Activated CD4-positive, alpha-beta T cell treated with anti-CD3 and anti-CD28 coated beads, Interleukin-2, amount 10 ng/mL, durations not matched to agents 7 days and 5 days (primary cell): ENCODE measurements at places on chromosomes 5 and 9. TPM values are rescaled to one million over a fixed set of nuclear protein-coding genes. Genes with fewer than 3 reads are reported as not detected.

FAM221B gene
- not detected for total RNA-seq

ENG gene
- 17.2 TPM for total RNA-seq

ADAMTSL2 gene
- total RNA-seq, result not detected

PCDHB3 gene
- not detected for total RNA-seq

OLFML2A gene
- not detected for total RNA-seq

TAF11L5 gene
- not detected for total RNA-seq

- H3K36me3 ChIP-seq, result no peaks in the 10 kb centered on the region
- H3K4me3 ChIP-seq, result no peak overlapping the region
- DNase-seq, result no peak
- no peaks in the 10 kb centered on the region for H3K4me1 ChIP-seq
- H3K27ac ChIP-seq, result no peak overlapping the region
These were observed 110.3 kb upstream of the TARS1 start for GRCh38 chr5:33330426-33330825.

GRCh38 chr5:56616454-56617160 lies 198.7 kb upstream of the MAP3K1 start:
- peaks cover 55% of the 10 kb centered on the region for H3K4me1 ChIP-seq
- H3K36me3 ChIP-seq, result peaks cover 63% of the 10 kb centered on the region
- H3K4me3 ChIP-seq, result no peak overlapping the region
- no peak for DNase-seq

DNA sequence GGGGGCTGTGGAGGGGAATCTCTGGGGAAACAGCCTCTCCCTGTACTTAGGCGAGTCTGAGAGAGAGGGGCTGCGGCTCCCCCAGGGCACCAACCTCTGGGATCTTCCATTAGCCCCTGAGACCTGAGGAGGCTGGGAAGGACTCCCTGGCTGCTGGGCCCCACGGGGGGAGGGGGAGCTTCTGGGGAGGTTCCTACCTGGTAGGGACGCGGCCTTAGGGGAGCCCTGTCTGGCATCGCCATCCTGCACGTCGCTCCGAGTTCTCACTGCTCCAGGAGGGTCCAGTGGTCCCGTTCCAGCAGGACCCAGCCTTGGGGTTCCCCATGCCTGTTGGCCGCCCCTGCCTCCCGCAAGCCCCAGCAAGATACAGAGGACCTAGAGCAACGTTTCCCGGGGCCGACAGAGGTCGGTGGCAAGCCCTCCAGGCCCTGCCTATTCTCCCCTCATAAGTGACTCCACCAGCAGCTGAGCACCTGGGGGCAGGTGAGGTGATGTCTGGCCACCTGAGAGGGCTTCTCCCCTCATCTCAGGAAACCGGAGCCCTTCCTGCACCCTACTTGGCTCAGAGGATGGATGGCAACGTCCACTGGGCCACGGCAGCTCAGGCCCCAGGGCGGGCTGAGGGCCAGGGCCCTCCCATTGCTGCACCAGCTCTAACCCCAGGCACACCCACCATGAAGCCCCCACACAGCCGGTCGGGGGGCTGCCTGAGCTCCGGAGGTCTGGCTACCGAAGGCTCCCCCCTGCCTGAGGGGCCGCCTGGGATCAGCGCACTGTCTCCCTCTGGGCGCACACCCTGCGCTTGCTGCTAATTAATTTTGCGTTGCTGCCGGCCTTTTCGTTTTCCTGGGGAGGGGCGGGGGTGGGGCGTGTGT lies 22.5 kb downstream of the TPPP start:
- peaks cover 8% of the 10 kb centered on the region for H3K36me3 ChIP-seq
- H3K27ac ChIP-seq, result no peak overlapping the region
- peaks cover 6% of the 10 kb centered on the region for H3K4me1 ChIP-seq
- no peak for DNase-seq
- no peak overlapping the region for H3K4me3 ChIP-seq
- H3K27me3 ChIP-seq, result peaks cover 5% of the 10 kb centered on the region

DNA sequence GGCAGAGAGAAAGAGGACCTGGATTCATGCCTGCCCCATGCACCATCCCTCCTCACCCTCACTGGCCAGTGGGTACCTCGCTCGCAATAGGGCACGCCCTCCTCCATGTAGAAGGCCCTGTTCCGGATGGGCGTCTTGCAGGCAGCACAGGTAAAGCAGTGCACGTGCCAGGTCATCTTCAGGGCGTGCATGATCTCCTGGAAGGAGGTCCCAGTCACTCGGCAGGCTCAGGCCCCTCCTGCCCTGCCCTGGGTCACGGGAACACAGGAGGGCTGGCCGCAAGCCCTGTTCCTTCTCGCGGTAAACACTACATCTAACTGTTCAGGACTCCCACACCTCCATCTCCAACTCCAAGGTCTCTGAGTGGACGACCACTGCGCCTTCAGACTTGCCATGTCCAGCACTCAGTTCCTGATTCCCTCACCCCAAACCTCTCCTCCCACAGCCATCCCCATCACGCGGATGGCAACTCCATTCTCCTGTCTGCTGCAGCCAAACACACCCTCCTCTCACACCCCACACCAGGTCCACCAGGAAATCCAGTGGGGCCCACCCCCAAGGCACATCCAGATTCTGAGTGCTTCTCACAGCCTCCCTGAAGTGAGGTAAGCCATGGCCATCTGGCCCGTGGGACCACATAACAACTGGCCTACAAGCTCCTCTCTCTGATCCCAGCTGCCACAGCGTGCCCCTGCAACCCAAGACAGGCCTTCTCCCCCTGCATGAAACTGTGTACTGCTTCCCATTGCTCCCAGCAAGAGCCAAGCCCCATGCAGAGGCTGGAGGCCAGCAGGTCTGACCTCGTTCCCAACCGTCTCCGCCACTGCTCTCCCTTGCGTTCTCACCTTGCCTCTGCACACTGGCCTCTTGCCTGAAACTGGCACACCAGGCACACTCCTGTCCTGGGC lies 10.8 kb upstream of the DBN1 start:
- H3K27ac ChIP-seq, result no peak overlapping the region
- H3K27me3 ChIP-seq, result no peaks in the 10 kb centered on the region
- DNase-seq, result no peak
- peaks cover 2% of the 10 kb centered on the region for H3K36me3 ChIP-seq
- no peak overlapping the region for H3K4me3 ChIP-seq
- H3K4me1 ChIP-seq, result peaks cover 9% of the 10 kb centered on the region

DNA sequence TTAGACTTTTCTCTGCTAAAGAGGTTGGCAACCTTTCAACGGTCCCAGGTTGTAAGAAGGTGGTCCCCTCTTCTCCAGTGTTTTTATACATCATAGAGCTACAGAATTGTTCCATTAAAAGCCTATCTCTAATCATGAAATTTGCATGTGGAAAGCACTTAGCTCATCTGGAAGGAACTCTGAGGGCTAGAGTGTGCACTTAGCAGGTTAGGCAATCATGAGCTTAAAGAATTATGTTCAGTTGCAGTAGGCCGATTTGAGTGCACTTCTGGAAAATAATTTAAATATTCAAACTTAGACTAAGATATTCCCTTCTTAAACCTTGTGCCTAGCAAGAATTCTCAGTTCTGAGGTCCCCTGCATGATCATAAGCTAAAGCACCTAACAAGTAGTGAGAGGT lies 468.7 kb downstream of the SPATA31D1 start:
- no peak for DNase-seq
- H3K4me1 ChIP-seq, result no peaks in the 10 kb centered on the region
- no peak overlapping the region for H3K27ac ChIP-seq
- H3K36me3 ChIP-seq, result no peaks in the 10 kb centered on the region
- H3K27me3 ChIP-seq, result no peaks in the 10 kb centered on the region

- H3K27ac ChIP-seq, result no peak overlapping the region
- DNase-seq, result no peak
- H3K4me3 ChIP-seq, result no peak overlapping the region
- H3K4me1 ChIP-seq, result no peaks in the 10 kb centered on the region
- no peaks in the 10 kb centered on the region for H3K36me3 ChIP-seq
These were observed 169.2 kb upstream of the HMHB1 start for GRCh38 chr5:143642791-143643190.

DNA sequence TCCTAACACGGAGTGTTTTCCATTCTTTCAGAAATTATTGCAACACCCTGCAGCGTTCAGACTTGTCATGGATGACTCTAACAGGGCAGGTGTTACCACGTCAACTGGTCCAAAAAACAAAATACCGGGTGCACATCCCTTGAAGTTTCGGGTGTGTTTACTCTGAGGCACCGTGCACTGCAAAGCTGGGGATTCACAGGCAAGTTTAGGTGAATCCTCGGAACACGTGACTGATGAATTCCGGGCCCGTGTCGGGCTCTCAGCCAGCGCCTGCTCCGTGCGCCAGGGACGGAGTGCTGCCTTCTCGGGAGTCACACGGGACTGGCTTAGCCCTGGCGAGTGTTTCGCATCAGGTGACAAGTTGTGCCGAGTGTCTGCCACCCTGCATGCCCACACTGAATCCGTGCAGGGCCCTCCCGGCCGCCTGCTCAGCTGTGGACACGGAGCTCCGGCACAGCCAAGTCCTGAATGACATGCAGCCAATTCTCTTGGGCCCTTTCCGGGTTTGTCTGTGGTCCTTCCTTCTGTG lies 66.0 kb upstream of the IRX4 start:
- H3K36me3 ChIP-seq, result no peaks in the 10 kb centered on the region
- no peak overlapping the region for H3K27ac ChIP-seq
- DNase-seq, result no peak
- H3K27me3 ChIP-seq, result peaks cover 13% of the 10 kb centered on the region
- H3K4me3 ChIP-seq, result no peak overlapping the region

DNA sequence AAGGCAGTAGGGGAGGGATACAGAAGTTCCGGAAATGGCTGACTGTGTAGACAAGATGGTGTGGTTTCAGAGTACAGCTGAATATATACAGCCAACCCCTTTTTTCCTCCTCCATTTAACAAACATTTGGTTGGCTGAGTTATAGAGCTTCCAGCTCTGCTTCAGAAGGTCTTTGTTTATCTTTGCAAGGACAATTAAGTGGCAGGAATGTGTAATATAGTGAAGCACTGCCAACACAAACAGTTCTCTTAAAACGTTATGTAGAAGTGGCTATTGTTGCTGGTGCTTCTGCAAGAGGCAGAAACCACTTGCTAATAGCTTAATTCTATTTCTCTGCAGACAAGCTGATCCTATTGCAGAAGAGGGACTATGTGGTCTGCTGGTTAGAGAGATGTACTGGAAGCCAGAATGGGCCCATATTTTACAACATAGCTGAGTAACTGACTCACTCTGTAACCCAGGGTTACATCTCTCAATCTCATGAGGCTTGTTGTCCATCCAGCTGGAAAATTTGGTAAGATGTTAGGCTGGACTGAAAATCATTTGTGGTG lies 62.7 kb upstream of the OSMR start:
- DNase-seq, result no peak
- H3K27me3 ChIP-seq, result peaks cover 3% of the 10 kb centered on the region

DNA sequence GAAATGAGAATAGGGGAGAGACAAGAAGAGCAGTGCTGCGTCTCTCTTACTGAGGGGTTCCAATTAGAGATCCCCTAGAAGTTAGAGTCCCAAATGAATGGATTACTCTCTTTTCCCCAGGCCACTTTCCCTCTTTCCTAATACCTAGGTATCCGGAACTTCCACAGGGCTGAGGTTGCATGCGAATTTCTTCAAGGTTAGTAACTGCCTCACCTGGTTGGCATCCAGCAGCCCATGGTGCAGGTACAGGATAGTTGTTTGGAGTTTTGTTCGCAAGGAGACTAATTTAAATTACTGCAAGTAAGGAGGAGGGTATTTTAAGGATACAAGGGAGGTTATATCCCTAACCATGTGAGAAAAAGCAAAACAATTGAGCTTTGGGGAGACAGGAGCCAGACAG lies 52.4 kb upstream of the JAK2 start:
- H3K4me3 ChIP-seq, result no peak overlapping the region
- no peaks in the 10 kb centered on the region for H3K27me3 ChIP-seq
- H3K36me3 ChIP-seq, result peaks cover 15% of the 10 kb centered on the region
- H3K27ac ChIP-seq, result no peak overlapping the region
- peaks cover 52% of the 10 kb centered on the region for H3K4me1 ChIP-seq

- H3K27me3 ChIP-seq, result no peaks in the 10 kb centered on the region
- no peak within 1 kb of the TSS for H3K4me3 ChIP-seq
- H3K36me3 ChIP-seq, result peaks cover 19% of the 10 kb centered on the region
- H3K4me1 ChIP-seq, result peaks cover 19% of the 10 kb centered on the region
- no peak for DNase-seq
- peak within 1 kb of the TSS; percentile 3 for H3K27ac ChIP-seq
These were observed at the start of gene HK3 for GRCh38 chr5:176899296-176899891. HK3 (minus strand) TSS chr5:176899346; CDS start chr5:176896159, 3,187 bp downstream.

GRCh38 chr5:121090822-121091221 lies 626.7 kb downstream of the PRR16 start:
- H3K4me3 ChIP-seq, result no peak overlapping the region
- H3K27ac ChIP-seq, result no peak overlapping the region
- H3K4me1 ChIP-seq, result no peaks in the 10 kb centered on the region
- H3K27me3 ChIP-seq, result no peaks in the 10 kb centered on the region
- no peak for DNase-seq
- no peaks in the 10 kb centered on the region for H3K36me3 ChIP-seq

DNA sequence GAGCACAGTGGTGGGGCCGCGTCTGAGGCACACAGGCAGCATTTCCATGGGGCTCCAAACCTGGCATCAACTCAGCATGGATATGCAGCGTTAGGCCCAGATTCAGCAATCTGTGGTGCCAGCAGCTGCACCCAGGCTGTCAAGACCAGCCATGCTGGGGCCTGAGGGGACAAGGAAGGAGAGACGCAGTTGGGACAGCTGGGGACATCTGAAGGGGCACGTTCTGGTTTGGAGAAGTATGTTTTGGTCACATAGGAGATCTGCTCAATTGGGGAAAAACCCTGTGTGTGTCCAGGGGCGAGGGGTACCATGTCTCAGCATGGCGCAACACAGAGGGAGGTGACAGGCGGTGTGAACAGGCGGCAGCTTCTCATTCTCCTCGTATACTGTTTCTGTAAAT lies 66.6 kb upstream of the ECM2 start:
- no peak overlapping the region for H3K4me3 ChIP-seq
- H3K27me3 ChIP-seq, result no peaks in the 10 kb centered on the region
- H3K36me3 ChIP-seq, result peaks cover 6% of the 10 kb centered on the region
- no peak for DNase-seq
- H3K4me1 ChIP-seq, result peaks cover 3% of the 10 kb centered on the region

DNA sequence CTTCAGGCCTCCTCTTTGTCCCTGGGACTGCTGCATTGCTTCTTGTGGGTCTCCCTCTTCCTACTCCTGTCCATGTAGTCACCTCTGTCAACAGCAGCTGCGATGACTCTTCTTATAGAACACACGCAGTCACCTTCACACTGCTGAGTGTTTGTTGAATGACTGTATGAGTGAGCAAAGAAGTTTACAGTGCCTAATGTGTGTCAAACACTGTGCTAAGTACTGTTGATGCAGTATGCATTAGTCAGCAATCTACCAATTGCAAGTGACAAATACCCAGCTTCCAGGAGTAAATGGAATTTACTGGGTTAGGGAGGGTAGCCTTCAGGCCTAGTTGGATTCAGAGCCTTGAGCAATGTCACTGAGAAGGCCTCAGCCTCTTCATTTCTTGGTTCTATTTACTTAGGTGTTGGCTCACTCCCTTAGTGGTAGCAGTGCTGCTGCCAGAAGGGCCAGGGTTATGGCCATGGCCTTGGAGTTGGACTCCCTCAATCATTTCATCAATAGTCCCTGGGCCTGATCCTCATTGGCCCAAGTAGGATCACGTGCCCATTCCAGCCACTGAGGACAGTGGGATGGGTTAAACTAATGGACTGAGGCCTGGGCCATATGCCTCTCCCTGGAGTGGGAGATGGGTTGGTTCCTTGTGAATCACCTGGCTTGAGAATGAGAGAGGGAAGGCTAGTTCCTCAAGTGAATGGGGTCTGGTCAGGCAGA lies 93.5 kb downstream of the RGS3 start:
- H3K4me3 ChIP-seq, result no peak overlapping the region
- H3K4me1 ChIP-seq, result peaks cover 19% of the 10 kb centered on the region
- no peaks in the 10 kb centered on the region for H3K27me3 ChIP-seq
- H3K36me3 ChIP-seq, result no peaks in the 10 kb centered on the region

- peak overlapping the region; percentile 43 for H3K4me3 ChIP-seq
- peaks cover 72% of the 10 kb centered on the region for H3K4me1 ChIP-seq
- no peaks in the 10 kb centered on the region for H3K27me3 ChIP-seq
- DNase-seq, result peak; percentile 66
These were observed 40.5 kb downstream of the C9orf50 start for GRCh38 chr9:129580211-129580915.
